ENCODE measurements at places on chromosomes 11 and 22. TPM values are rescaled to one million over a fixed set of nuclear protein-coding genes. Genes with fewer than 3 reads are reported as not detected.

CCDC81 gene
- total RNA-seq, result 0.69 TPM

EFCAB6 gene
- 0.52 TPM for total RNA-seq

DNA sequence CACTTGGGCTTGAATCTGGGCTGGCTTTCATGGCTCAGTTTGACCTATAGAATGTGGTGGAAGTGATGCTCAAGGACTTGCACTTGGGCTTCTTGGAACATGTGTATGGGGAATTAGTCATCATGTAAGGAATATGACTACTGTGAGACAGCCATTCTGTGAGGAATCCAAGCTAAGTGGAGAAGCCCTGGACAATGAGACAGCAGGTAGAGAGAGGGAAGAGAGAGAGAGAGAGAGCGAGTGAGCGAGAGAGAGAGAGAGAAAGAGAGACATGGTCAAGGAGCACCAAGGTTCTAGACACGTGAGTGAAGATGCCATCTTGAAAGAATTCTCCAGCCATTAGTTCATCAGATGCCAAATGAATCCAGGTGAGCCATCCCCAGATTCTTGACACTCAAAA, 261.6 kb upstream of the SORL1-AS1 start:
- DNase-seq, result no peak

C2CD3 gene
- 30.6 TPM for total RNA-seq

GRCh38 chr11:81979448-81979847, 754.2 kb downstream of the FAM181B start:
- DNase-seq, result no peak

DNA sequence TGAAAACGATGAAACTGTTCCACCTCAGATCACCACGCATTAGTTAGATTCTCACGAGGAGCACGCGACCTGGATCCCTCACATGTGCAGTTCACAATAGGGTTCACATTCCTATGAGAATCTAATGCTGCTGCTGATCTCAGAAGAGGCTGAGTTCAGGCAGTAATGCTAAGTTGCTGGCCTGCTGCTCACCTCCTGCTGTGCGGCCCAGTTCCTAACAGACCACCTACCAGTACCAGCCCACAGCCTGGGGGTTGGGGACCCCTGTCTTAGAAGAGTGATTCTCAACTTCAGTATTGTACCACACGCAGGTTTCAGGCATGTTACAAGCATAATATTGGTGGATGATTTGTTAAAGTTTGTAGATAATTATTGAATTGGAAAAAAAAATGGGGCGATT, 182.7 kb downstream of the BLID start:
- no peak for DNase-seq

DNA sequence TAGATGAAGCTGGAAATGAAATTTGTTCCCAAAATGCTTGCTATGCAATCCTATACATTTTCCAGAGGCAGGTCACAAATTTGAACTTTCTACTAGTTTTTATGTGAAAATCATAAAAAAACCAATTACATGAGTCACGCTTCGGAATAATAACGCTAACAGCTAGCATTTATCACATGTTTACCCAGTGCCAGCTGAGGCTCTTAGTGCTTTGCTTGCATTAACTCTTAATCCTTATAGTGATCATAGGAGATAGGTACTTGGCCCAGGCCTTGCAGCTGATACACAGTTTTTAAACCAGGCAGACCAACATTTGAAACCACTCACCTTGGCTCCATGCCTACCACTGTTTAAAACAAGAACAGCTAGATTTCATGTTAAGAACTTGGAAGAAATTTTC, 131.8 kb upstream of the RAG2 start:
- DNase-seq, result no peak

GLYATL2 gene
- total RNA-seq, result not detected

DNA sequence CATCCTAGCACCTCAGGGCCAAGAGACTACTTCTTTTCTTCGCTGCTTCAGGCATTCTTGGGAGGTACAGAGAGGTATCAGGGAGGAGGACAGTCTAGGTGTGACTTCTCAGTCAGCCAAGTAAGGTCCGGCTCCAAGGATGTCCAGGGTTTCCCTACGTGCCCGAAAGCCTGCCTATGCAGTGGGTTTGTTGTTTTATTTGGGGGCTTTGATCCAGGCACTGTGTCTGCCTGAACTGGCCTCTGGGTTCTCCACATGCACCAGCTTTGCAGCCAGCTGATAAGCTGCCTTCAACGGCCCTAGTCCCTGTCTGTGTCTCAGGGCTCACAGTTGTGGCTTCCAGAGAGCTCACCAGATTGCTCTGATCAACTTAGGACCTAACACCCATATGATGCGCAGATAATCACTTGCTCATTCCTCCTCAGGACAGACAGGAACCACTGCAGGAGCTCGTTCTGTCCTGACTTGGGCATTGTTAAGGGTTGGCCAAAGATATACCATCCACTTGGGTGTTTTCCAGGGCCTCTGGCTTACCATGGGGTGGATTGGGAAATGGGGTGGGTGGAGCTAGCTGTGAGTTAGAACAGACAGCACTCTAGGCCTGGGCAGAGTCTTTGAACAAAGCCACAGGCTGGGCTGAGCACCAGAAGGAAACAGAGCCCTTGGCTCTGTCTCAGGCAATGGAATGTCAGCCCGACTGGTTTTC, 45.5 kb upstream of the CRYBB3 start:
- DNase-seq, result no peak

OR2AG1 gene
- total RNA-seq, result not detected

- no peak for DNase-seq
Measured at GRCh38 chr11:126318574-126319373, 14.9 kb downstream of the DCPS start.

PICK1 gene
- total RNA-seq, result 40.0 TPM

DNA sequence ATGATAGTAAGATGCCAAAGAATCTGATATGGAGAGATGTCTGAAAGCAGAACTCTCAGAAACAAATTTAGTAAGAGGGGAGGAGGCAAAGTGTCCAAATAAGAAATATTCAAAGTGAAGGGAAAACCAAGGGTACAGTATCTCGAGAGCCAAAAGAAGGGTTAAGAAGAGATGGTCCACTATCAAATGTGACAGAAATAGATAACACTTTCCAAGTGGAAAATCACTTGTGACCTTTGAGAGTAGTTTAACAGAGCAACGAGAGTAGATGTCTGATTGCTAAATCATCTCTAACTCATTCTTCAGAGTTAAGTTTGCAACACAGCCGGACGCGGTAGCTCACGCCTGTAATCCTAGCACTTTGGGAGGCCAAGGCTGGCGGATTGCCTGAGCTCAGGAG, 4.3 kb upstream of the BUD13 start:
- no peak for DNase-seq

PTGDR2 gene
- 0.12 TPM for total RNA-seq

DNA sequence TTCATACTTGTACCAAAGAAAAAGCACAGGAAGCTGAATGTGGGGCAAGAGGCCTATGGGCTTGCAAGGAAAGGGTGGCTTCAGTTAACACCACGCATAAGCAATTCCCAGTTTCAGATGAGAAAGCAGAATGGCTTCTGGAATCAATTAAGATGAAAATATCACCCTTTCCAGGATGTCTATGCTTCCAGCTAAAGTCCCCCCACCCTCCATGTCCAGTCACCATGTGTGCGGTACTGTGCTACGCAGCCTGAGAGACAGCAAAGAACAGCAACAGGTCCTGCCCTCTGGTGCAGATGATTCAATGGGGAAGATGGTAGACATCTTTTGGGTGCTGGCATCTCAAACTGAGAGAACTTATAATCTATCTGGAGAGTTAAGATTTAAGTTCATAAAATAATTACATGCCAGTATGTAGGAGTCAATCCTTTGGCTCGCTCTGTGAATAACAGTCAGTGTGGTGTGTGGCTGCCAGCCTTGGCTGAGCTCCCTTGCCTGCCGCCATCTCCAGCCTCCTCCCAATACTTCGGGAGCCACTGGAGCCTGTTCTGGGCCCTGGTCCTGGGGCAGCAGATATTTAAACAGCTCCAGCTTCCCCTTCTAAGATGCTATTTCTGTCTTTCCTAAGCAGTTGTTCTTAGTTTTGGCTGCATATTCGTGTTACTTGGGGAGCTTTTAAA, 44.5 kb downstream of the ME3 start:
- DNase-seq, result no peak

DNA sequence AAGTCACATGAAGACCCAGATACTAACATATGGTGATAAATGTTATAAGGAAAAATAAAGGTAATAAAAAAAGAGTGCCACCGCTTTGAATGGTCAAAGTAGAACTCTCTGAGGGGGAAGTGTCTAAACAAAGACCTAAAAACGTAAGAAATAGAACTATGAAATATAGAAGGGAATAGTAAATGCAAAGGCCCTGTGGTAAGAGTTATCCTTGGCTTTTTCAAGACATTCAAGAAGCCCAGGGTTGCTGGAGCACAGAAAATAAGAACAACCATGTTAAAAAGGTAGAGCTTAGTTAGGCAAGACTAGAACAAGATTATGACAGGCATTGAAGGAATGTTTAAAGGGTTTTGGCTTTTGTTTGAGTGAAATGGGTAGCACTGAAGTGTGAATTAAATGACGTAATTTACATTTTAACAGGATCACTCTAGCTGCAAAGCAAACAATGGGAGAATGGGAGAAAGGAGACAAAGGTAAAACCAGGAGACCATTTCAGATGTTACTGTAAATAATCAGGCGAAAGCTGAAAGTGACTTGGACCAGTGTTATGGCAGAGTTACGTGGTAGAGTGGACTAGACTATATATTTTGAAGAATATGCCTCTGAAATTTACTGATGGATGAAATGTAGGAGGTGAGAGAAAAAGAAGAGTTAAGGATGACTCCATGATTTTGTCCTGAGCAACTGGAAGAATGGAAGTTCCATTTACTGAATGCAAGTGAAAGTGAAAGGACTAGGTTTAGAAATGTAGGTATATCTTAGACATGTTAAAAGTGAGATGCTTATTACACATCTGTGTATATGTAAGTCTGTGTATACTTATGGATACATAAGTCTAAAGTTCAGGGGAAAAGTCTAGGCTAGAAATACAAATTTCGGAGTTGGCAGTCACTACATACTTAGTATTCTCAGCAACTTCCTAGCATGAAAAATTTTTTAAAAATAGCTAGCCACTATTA, 28.5 kb downstream of the BTBD10 start:
- no peak for DNase-seq

- DNase-seq, result no peak
Measured at GRCh38 chr11:3152471-3153110, 12.5 kb downstream of the OSBPL5 start.

BATF2 gene
- total RNA-seq, result 2.1 TPM

- no peak for DNase-seq
Measured at GRCh38 chr11:102196351-102196750, 86.1 kb downstream of the YAP1 start.

GRCh38 chr11:130872981-130873380, 43.3 kb downstream of the SNX19 start:
- DNase-seq, result no peak

DNA sequence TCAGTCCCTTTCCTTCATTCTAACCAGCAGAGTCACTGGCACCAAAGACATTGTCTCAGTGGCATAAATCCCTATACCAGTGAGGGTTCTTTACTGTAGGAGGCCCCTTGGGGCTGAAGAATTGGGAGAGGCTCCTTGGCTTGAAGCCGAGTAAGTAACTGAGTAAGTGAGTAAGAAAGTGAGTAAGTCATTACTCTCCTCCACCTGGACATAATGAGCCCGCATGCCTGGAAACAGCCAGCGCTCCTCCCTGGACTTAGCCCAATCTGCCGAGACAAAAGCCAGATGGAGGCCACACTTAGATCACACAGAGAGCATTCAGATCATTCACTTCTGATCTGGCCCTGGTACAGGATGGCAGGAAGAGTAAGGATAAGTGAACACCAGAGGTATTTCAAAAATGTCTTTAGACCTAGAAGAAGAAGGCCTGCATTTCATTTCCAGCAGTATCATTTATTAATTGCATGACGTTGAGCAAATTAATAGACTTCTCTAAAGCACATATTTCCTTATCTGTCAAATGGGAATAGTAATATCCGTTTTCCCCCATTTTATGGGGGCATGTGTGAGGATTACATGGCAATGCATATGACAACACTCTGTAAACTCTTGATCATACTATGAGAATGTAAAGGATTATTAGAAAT, 8.2 kb upstream of the MICAL3 start:
- DNase-seq, result peak; percentile 60

ISX gene
- not detected for total RNA-seq

DNA sequence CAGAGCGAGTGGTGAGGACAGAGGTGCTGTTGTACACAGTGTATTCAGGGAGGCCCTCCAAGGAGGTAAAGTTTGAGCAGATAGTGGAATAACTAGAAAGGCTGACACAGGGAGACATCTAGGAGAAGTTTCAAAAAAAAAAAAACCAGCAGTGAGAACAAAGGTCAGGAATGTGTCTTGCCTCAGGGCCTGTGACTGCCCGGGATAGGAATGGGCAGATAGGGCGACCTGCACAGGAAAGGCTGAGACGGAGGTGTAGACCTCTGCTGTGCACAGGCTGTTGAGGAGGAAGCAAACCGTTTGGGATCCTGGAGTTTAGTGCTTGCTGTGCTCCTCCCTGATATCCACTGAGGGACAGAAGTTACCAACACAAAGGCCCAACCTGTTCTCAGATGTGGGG, 406.5 kb upstream of the B3GAT1 start:
- no peak for DNase-seq

DNA sequence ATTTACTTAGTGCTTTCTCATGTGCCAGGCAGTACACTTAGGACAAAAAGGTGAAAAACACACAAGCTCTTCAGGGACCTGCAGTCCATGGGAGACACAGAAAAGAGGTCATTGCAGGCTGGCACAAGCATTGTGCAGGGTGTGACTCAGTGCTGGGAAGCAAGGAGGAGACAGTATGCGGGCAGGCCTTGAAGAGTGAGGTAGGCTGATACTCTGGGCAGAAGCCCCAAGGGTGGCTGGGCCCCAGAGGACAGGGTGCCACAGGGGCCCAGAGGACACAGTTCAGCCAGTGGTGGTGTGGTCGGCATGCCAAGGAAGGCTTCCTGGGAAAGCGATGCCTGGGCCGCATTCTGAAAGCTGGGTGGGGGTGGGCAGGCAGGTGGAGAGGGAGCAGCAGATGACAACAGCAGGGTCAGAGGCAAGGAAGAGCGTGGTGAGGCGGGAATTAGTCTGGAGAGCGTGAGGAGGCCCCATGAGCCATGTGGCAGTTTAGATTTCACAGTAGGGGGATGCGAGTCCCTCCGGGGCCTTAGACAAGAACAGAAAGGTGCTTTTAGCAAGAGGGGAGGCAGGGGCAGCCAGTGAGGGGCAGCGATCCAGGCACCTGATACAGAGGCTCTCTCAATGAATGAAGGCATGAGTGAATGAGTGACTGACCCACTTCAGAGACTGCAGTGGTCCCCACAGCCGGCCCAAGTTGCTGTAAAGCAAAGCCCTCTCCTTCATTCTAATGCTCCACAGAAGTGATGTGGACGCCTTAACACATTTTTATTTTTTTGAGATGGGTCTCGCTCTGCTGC, 6.8 kb downstream of the C11orf24 start:
- no peak for DNase-seq

SUSD2 gene
- 6.6 TPM for total RNA-seq
